Glutamatergic neuron (in vitro differentiated cells): ENCODE measurements at places on chromosomes 3 and 15.

DNA sequence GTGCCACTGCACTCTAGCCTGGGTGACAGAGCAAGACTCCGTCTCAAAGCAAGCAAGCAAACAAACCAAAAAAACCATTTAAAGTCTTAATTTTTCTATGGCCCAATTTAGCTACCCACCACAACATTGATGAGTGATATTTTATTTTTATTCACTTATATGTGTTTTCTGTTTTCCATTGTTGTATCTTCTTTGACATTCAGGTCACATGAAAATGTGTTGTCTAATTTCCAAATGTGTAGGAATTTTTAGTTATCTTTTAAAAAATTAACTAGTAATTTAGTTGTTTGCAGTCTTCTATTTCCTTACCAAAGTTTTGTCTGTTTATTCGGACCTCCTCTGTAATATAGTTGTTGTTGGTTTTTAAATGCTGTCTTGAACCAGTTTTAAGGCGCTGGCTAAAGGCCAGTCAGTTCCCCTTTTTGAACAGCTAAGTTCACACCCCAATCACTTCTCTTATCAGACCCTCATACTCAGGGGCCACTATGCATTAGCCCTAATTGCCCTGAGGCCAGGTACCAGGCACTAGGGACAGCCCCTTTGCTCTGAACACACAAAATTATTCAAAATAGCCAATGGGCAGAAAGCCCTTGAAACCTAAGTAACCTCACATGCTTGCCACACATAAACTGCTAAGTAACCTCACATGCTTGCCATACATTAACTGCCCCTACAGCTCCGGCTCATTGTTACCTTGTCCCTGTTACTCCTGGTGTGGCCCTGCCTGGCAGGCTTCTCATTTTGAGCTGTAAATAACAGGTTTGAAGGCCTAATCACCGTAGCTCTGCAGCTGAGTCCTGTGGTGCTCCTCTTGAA lies 4.3 kb upstream of the CCR4 start:
- DNase-seq: no peak

GRCh38 chr15:52392008-52392687 lies 96.5 kb upstream of the MYO5C start:
- DNase-seq: no peak

DNA sequence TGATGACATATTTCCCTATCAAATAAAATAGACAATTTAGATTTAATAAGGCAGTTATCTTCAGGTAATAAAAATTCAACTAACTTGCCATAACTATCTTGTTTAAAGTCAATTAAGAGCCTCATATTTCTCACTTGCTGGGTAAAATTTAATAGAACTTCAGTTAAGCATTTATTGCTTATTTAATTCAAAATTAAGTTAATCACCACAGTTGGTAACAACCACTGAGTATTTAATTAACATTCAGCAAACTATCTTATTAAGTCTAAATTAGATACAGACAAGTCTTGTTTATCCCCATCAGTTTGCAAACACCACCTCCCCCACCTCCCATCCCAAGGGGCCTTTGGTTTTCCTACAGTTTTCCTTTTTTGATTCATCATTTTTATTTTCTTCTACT lies 14.7 kb downstream of the LPP start:
- no peak for DNase-seq

- no peak for DNase-seq
Measured at GRCh38 chr3:71407823-71408222, 175.7 kb downstream of the FOXP1 start.

DNA sequence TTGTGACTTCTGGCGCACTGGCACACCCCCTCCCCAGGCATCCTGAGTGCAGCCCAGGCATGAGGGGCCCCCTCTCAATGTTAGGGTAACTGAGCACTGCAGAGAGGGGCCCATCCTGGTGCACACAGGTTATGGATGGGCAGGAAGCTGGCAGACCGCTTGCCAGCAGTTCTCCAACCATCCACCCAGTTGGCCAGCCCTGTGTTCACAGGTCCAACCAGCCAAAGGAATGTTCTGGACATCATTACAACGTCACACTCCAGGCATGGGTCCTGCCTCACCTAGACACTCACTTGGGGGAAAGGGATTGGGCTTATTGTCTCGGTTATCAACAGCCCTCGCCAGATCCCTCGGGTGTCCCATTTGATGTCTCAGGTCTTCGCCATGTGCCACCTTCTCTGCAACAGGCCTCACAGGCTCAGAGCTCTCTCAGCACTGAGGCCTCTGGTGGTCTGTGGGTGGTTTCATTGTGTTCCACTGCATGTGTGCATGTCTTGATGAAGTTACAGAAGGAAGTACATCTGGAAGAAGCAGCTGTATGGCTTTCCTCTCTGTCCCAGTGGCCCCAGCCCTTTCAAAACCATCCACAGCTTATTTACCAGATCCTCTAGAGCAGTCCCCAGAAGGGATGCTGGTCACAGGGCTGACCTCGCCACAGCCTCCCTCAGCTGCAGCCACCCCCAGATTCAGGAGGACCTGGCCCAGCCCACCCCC lies 23.7 kb downstream of the ADCY5 start:
- DNase-seq: no peak

DNA sequence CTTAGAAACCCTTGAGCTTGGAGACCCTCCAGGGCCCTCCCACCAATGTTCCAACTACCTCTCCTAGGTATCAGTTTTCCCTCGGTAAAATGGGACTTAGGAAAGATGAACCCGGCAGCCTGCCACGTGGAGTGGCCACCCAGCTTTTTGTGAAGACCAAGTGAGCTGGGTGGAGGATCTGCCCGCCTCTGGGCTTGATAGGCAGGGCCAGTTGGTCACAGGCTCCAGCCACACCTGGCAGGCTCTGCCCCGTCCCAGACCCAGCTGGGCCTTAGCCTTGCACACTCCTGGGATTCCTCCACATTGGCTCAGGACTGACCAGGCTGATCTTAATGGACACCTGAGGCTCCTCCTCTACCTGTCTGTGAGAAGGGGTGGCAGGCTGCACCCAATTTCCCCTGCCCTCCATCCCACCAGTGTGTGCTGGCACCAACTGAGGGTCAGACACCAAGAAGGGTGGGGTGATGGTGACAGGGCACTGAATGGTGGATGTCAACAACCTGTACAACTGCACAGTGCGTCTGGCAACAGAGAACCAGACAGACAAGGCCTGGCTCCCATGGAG lies 761 bp upstream of the GRIP2 start:
- peak; percentile 10 for DNase-seq

GRCh38 chr3:112979244-112979832 lies 4.4 kb upstream of the CD200R1 start:
- no peak for DNase-seq

DNA sequence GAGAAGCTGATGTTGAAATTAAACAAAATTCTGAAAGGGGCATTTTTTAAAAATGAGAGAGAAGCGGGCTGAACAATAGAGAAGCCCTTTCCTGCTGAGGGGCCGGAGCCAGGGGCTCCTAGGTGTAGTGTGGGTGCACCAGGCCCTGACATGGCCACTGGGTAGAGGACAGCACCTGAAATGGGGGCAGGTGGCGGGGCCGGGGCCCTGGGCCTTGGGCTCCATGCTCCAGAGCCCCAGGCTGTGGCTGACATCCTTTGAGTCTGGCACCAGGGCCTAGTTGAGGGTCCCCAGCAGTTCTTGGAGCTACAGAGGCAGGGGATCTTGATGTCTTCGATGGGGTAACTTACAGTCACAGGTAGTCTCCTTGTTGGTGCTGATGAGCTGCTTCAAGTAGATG lies 6.5 kb upstream of the GPR176 start:
- no peak for DNase-seq

- no peak for DNase-seq
Measured at GRCh38 chr3:120536642-120537041, 59.5 kb upstream of the NDUFB4 start.

DNA sequence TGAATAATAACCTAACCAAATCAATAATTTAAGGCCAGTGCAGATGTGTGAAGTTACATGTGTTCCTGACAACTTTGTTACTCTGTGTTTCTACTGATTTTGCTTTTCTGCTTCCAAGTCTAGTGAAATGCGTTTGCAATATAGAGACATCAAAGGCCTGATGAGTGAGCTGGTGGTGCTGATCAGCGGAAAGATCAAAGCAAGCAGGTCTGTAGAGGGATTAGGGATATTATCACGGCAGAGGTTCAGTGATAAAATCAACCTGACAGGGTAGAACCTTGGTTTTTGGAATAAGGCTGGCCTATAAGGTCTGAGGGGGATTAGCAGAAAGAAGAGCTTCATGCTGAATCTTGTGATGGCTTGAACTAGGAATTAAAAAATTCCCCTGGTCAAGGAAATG lies 111.7 kb downstream of the EDEM1 start:
- no peak for DNase-seq

DNA sequence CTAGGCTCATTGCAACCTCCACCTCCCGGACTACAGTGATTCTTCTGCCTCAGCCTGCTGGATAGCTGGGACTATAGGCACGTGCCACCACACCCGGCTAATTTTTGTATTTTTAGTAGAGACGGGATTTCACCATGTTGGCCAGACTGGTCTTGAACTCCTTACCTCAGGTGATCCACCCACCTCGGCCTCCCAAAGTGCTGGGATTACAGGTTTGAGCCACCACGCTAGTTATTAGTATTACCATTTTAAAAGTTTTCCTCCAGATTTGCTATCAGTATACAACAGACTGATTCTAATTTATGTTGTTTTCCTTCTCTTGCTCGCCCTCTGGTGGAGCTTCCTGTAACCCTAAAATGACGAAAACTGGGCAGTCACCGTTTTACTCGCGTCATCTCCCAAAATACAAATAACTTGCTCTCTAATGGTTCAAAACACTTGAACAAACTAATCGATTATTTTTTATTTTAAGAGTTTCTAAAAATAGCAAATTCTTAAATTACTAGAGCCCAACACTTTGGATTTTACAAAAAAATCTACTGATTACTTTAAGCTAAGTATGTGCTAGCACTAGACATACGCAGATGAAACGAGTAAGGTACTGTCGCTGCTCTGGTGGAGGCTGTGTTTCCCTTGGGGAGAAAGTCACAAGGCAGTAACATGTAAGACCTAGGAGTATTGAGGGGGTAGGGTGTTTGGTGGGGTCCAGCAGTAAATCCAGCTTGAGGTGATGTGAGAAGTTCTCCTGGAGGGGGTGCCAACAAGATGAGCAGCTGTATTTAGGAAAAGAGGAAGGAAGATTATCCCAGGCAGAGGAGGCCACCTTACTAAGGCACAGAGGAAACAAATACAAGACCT lies 203.3 kb downstream of the MBNL1 start:
- DNase-seq: peak; percentile 58

DNA sequence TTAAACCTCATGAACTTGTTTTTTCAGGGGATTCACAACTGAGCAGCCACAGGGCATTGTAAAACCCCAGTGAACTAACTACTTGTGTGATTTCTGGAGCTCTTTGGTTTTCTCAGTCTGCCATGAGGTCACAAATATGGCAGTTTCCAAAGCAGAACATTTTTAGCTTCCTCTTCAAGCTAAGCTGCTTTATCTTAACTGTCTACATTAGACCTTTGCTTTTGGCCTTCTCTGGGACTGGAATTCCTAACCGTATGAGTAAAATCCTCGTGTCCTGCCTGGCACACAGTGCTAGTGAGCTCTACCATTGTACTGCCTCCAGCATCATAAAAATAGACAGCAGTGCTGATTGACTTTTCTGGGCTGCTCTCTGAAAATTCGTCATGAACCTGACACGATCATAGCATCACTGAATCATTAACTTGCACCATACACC lies 22.1 kb downstream of the CDIN1 start:
- no peak for DNase-seq

DNA sequence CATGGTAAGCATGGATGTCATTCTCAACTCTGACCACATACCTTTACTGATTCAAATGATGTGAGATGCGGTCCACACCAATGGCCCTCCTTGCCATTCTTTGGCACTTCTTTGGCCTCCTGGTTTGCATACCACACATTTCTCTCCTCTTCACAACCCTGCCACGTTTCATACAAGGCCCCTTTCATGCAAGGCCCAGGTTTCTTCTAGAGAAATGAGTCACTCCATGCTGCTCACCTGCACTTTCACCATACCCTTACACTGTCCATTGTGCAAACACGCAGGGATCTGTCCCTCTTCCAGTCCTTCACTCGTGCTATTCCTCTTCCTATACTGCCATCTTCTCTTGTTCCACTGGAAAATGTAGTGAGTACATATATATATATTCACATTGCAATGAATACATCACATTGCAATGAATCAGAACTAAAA lies 24.4 kb upstream of the SLC24A5 start:
- no peak for DNase-seq

DNA sequence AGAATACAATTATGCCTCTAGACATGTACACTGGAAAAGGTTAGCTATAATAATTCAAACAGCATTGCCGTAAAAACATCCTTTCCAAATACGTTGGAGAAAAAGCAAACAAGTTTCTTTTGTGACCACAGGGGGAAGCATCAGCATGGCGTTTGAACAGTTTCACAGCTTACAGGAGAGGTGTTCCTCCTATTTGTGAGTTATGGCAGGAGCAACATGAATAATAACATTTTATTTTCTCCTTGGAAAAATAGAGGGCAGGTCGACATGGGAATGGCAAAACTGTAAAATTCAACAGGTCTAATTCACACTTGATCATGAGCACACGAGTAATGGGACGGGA lies 39.7 kb upstream of the GADL1 start:
- no peak for DNase-seq

DNA sequence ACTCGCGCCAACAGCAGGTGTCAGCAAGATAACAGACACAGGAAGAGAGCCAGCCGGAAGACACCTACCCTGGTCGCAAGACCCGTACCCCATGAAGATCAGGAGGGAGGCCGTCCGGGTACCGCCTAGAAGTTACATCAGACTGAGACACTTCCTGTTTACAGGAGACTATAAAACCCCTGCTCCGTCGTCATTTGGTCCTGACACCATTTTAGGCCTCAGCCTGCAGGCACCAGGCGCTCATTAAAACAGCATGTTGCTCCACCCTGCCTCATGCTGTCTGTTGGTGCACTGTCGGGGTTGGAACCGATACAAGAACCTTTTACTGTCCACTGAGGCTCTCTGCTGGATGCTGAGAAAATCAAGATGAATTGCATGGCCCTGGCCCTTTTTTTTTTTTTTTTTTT lies 15.6 kb upstream of the PRTG start:
- peak; percentile 32 for DNase-seq

DNA sequence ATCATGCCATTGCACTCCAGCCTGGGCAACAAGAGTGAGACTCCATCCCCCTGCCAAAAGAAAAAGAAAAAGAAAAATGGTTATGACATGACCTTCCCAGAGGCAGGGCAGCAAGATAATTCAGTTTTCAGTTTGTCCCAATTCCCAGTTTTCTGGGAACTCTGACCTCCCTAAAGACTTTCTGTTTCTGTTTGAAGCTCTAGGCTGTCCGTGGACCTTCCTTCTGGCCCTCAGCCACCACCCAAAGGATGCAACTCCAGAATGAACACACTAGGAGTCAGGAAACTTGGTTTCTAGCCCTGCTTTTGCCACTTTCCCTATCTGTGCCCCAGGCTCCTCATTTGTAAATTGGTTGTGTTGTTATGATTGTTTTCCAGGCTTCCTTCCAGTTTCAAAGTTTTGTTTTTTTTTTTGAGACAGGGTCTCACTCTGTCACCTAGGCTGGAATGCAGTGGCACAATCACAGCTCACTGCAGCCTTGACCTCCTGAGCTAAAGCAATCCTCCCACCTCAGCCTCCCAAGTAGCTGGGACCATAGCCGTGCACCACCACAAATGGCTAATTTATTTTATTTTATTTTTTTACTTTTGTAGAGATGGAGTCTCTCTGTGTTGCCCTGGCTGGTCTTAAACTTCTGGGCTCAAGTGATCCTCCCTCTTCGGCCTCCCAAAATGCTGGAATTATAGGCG lies 68.6 kb downstream of the CDC25A start:
- no peak for DNase-seq
